Peyer's patch (tissue), 4 donors: ENCODE measurements at places on chromosomes 7 and 10. TPM values are rescaled to one million over a fixed set of nuclear protein-coding genes. Genes with fewer than 3 reads are reported as not detected.

GRCh38 chr7:6637544-6638229 is 569 bp downstream of the ZNF316 start:
- H3K27ac ChIP-seq = peak overlapping the region; percentile 51
- H3K4me3 ChIP-seq = peak overlapping the region; percentile 92
- peak; percentile 57 for DNase-seq
- H3K36me3 ChIP-seq = no peaks in the 10 kb centered on the region
- H3K27me3 ChIP-seq = no peaks in the 10 kb centered on the region

The NPC1L1 gene
- 0.66 TPM for total RNA-seq

The GLCCI1 gene
- total RNA-seq = 5.1 TPM

DNA sequence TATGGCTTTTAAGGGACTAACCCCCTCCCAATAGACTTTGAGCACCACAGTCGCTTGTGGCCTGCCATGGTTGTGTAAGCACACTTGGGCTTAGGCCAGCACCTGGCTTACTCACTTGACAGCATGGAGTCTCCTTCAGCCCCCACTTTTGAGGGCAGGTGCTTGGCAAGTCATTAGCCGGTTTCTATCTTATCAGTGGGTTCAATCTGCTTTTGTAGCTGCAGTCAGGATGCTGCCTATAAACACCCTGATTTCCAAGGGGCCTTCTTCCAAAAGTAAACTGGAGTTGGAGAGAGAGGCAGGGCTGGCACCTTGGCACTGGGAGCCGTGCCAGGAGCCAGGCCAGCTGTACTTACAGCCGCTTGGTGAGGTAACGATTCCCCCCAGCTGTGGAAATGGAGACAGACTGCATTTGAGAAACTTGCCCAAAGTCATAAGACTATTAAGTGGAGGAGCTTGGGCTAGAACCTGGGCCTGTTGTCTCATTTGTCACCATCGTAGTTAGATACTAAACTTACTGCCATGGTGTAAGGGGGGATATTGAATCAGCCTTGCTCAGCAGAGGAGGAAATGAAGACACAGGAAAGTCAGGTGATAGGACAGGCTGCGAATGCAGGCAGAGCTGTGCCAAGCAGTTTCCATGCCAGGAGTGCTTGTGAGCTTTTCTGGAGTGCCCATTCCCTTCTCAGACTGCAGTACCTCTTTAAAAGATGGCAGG is 92.2 kb upstream of the EFCAB10 start:
- no peaks in the 10 kb centered on the region for H3K27me3 ChIP-seq
- peaks cover 20% of the 10 kb centered on the region for H3K4me1 ChIP-seq
- DNase-seq = no peak
- H3K36me3 ChIP-seq = no peaks in the 10 kb centered on the region

The FXYD4 gene
- total RNA-seq = not detected

- no peak for DNase-seq
- no peaks in the 10 kb centered on the region for H3K27me3 ChIP-seq
- H3K4me1 ChIP-seq = no peaks in the 10 kb centered on the region
- H3K4me3 ChIP-seq = no peak overlapping the region
- H3K27ac ChIP-seq = no peak overlapping the region
These were observed 391.4 kb upstream of the ETV1 start for GRCh38 chr7:14380881-14381280.
